NCI-H2081 treated with DMSO at 0.1 percent for 48 hours (cell line): ENCODE measurements at places on chromosomes 2 and 18.

- no peak for DNase-seq
Measured at GRCh38 chr2:134027980-134028379, 225.9 kb upstream of the MGAT5 start.

DNA sequence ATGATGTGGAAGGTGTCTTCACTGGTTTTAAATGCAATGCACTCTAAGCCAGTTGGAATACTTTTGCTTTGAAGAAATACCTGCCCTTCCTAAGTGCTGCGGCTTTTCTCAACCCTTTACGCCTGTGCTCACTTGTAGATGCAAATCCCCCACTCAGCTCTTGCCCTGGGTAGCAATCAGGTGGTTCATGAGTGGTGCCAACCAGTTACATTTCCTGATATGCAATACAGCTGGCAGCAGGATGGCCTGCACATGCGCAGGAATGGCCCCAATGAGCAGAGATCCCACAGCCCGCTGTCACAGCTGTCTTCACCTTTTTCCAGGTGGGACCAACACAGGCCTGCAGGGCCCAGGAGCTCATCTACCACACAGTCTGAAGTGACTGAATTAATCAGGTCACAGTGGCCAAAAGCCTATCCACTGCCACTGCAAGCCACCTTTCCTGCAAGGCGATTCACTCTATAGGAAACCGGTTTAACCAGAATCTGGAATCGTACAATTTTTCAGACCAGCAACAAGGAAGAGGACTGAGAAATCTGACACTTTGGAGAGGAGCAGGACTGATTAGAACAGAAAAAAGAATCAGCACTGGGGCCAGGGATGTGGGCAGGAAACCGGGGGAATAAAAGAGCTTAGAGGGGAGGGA lies 247.8 kb downstream of the MYT1L start:
- no peak for DNase-seq

GRCh38 chr2:36455011-36455410 lies 99.4 kb downstream of the CRIM1 start:
- no peak for DNase-seq

DNA sequence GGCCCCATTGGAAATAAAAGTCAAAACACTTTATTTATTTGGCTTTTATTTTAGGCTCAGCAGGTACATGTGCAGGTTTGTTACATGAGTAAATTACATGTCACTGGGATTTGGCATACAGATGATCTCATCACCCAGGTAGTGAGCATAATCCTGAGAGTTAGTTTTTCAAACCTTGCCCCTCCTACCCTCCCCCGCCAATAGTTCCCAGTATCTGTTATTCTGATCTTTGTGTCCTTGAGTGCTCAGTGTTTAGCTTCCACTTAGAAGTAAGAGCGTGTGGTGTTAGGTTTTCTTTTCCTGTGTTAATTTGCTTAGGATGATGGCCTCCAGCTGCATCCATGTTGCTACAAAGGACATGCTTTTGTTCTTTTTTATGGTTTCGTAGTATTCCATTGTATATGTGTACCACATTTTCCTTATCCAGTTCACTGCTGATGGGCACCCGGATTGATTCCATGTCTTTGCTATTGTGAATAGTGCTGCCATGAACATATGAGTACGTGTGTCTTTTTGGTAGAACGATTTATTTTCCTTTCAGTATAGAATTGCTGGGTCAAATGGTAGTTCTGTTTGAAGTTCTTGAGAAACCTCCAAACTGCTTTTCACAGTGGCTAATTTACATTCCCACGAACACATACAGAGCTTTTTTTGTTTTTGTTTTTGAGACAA lies 47.9 kb downstream of the ARMC9 start:
- no peak for DNase-seq

GRCh38 chr18:42976869-42977590 lies 138.5 kb downstream of the RIT2 start:
- no peak for DNase-seq

DNA sequence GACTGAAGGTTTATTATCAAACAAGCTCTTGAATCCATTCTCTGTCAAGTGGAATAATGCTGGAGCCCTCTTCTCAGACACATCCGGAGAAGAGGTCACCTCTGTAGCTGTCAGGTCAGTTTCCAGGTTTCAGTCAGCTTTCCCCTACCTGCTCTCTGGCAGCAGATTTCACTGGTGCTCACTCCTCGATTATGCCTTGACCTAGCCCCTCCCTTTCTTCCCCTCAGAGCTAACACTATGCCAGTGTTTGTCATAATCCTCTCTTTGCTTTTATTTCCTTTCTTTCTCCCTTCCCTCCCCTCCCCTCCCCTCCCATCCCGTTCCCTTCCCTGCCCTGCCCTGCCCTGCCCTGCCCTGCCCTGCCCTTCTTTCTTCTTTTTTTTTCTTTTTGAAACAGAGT lies 22.5 kb upstream of the PLEKHM3 start:
- no peak for DNase-seq

GRCh38 chr2:128721096-128721495 lies 402.4 kb upstream of the HS6ST1 start:
- no peak for DNase-seq

- DNase-seq = no peak
Measured at GRCh38 chr18:6017171-6017570, 121.8 kb upstream of the TMEM200C start.

DNA sequence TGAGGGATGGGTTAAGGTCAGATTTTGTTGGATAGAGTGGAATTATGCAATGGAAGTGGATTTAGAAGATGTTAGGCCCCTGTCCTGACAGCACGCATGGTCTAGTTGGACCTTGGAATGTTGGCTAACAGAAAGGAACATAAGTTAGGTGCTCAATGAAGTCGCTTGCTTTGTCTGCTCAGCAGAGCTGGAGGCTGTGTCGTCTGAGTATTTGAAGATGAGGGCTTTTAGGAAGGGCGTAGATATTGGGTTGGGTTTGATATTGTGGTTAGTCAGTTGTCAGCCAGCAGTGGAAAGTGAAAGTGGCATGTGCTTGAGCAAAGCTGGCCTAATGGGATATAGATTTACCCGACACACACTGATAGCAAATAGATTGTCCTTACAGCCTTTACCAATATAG lies 239.3 kb downstream of the PRKCE start:
- no peak for DNase-seq

DNA sequence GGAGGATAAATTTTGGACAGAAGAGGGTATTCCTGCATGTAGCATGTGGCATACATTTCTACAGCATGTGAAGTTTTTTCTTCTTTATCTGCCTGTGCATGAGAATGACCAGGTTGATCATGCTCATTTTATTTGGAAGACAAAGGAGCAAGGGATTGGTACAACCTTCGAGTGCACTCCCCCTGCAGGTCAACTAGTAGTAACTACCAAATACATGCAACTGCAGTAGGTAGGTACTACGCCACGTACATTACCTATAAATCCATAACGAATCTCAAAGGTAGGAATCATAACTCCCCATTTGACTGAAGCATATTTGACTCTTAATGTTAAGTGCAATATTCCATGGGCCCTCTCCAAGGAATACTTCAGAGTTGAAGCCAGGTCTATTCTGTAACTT lies 763.9 kb downstream of the TSN start:
- DNase-seq = no peak

GRCh38 chr2:103847276-103847675 lies 1006.6 kb upstream of the POU3F3 start:
- no peak for DNase-seq

DNA sequence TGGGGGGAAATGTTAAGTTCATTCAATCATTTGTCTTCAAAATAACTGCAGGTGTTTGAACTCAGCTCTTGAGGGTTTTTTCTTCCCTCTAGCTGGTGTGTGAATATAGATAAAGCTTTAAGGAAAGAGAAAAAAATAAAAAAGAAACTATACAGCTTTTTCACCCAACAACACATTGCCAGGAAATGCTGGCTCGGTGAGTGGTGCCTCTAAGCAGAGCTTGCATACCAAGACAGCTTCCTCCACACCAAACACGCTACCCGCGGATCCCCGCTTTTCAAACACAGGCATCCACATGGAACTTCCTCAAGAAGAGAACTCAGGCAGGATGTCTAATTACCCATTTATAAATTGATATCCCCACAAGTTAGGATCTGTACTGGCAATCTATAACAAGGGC lies 69.8 kb upstream of the TANK start:
- DNase-seq = no peak

GRCh38 chr2:215362562-215362904 lies 50.7 kb downstream of the ATIC start:
- DNase-seq = no peak

DNA sequence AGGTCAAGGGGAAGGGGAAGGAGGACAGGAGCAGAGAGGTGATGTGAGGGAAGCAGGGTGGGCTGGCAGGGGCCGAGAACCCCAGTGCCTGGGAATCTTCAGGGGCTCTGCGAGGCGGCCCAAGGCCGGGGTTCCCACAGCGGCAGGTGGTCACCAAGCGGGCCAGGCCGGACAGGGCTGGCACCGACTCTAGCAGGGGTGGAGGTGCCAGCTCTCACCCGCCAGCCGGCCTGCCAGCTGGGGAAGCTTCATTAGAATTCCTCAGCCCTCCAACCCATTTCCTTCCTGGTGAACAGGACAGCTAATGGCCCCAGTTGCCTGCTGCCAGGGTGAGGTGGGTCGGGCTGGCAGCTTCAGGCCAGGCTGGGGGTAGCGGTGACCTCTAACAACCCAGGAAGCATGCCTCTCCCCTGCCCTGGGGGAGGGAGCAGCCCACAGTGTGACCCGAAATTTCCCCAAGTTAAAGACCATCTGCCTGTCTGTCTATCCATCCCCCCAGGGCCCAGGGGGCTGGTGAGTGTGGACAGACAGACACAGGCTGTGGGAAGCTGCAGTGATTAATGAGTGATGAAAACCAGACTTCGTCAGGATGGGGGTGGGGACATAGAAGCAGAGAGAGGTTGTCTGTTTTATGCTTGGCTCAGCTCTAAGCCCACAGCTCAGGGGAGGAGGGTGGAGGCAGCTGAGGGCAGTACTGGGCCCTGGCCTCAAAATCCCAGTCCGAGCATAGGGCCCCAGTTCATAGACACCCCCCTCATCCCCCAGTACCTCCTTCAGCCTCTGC lies 144.1 kb downstream of the ZFP36L2 start:
- DNase-seq = no peak

DNA sequence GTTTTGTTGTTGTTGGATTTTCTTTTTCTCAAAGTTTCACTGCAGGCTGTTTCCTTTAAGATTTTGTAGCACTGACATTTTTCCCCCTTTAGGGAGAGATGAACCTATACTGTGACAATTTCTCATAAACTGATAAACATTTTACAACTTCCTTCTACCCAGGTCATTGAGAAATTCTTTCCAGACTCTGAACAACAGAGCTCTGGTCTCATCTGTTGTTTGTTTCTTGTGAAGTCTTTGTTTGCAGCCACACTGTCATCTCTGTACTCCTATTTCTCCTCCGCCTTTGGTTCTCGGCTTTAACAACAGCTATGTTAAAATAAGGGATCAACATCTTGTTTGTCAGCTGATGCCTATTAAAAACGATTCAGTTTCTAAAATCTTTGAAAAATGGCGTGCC lies 167.6 kb downstream of the VWC2L start:
- DNase-seq = no peak

GRCh38 chr18:59478591-59478990 lies 119.5 kb upstream of the LMAN1 start:
- no peak for DNase-seq

DNA sequence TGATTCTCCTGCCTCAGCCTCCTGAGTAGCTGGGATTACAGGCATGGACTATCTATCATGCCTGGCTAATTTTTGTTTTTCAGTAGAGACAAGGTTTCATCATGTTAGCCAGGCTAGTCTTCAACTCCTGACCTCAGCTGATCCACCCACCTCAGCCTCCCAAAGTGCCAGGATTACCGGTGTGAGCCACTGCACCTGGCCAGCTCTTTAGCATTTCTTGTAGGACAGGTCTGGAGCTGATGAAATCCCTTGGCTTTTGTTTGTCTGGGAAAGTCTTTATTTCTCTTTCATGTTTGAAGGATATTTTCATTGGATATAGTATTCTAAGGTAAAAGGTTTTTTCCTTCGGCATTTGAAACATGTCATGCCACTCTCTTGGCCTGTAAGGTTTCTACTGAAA lies 20.2 kb downstream of the VPS54 start:
- DNase-seq = no peak

GRCh38 chr2:105641389-105641811 lies 103.3 kb upstream of the NCK2 start:
- DNase-seq = no peak

GRCh38 chr2:144261336-144261735 lies 258.6 kb downstream of the ZEB2 start:
- DNase-seq = no peak

DNA sequence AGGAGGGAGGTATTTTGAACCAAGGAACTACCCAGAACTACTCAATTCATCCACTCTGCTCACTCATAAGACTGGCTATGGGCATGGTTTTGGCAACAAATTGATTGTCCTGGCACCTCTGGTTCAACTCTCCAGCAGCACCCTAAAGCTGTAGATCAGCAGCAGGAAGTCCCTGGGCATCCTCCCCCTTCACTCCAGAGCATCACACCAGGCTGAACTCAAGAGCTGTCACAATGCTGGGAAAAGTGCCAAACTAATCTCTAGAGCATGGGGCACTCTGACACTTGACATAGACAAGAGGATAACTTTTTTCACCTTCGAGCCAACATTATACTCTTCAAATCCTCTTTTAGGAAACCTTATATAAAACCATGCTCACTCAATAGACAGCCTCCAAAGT lies 154.1 kb upstream of the RBBP8 start:
- no peak for DNase-seq

DNA sequence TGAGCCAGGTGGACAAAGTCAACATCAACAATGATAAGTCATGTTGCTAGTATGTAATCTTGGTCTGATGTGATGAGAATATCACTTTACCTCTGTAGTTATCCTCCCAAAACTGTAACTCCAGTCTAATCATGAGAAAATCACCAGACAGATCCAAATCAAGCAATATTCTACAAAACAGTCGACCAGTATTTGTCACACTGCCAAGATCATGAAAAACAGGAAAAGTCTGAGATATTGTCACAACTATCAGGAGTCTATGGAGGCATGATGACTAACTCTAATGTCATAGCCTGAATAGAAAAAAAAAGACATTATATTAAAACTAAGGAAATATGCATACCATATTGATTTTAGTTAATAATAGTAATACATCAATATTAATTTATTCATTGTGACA lies 1883.3 kb upstream of the CELF4 start:
- DNase-seq = no peak

- no peak for DNase-seq
Measured at GRCh38 chr2:150885774-150886386, 375.8 kb downstream of the RBM43 start.

GRCh38 chr18:75201282-75202270 lies 7.4 kb downstream of the PTGR3 start:
- DNase-seq = no peak

DNA sequence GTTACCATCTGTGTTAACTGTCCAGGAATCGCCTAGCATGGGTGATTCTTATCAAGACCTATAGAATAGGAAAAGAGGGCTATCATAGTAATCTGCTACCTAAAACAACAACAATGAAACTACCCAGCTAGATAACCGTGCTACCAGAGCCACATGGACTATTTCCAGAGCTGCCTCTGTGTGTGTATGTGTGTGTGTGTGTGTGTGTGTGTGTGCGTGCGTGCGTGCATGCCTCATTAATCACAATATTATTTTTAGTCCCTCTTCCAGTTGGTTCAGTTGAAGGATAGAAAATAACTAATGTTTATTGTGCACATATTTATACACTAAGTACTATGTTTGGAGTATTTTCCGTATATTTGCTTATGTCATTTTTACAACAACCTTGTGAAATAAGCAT lies 201.1 kb downstream of the SP3 start:
- no peak for DNase-seq
